Activated T-cell treated with anti-CD3 and anti-CD28 coated beads, Interleukin-2, amount 50 U/mL, for 72 hours (primary cell): ENCODE measurements at places on chromosomes 2 and 18. TPM values are rescaled to one million over a fixed set of nuclear protein-coding genes. Genes with fewer than 3 reads are reported as not detected.

- H3K27me3 ChIP-seq: no peaks in the 10 kb centered on the region
- H3K4me3 ChIP-seq: no peak overlapping the region
- H3K36me3 ChIP-seq: no peaks in the 10 kb centered on the region
- no peak for DNase-seq
Observed at GRCh38 chr2:172211512-172211911, 108.8 kb upstream of the DLX2 start.

- no peak overlapping the region for H3K27ac ChIP-seq
- H3K36me3 ChIP-seq: no peaks in the 10 kb centered on the region
- no peak overlapping the region for H3K4me3 ChIP-seq
- peaks cover 8% of the 10 kb centered on the region for H3K4me1 ChIP-seq
- no peak for DNase-seq
- H3K27me3 ChIP-seq: no peaks in the 10 kb centered on the region
Observed at GRCh38 chr2:103176294-103176915, 414.6 kb downstream of the TMEM182 start.

DNA sequence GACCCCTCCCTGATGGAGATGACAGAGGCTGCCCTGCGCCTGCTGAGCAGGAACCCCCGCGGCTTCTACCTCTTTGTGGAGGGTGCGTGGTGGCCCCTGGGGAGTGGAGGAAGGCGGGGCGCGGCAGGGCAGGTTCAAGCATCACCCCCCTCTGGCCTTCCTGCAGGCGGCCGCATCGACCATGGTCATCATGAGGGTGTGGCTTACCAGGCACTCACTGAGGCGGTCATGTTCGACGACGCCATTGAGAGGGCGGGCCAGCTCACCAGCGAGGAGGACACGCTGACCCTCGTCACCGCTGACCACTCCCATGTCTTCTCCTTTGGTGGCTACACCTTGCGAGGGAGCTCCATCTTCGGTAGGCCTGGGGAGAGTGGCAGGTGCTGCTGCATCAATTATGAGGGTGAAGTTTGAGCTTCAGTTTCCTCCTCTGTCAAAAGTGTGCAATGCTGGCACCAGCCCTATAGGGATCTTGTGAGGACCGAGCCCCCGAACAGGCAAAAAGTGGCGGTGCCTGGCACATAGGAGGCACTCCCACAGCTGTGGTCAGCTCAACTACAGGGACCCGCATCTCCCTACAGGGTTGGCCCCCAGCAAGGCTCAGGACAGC, 2.2 kb downstream of the ALPI start:
- H3K4me3 ChIP-seq: no peak overlapping the region
- DNase-seq: no peak
- no peaks in the 10 kb centered on the region for H3K4me1 ChIP-seq
- peaks cover 20% of the 10 kb centered on the region for H3K27me3 ChIP-seq
- no peak overlapping the region for H3K27ac ChIP-seq
- H3K36me3 ChIP-seq: no peaks in the 10 kb centered on the region

- H3K4me1 ChIP-seq: no peaks in the 10 kb centered on the region
- no peak overlapping the region for H3K27ac ChIP-seq
- H3K27me3 ChIP-seq: no peaks in the 10 kb centered on the region
- no peak for DNase-seq
Observed at GRCh38 chr2:217305882-217306281, 446.0 kb upstream of the TNP1 start.

GRCh38 chr18:65257149-65257548, 493.7 kb upstream of the CDH7 start:
- no peak overlapping the region for H3K27ac ChIP-seq
- no peaks in the 10 kb centered on the region for H3K36me3 ChIP-seq
- no peaks in the 10 kb centered on the region for H3K4me1 ChIP-seq
- H3K27me3 ChIP-seq: no peaks in the 10 kb centered on the region
- no peak for DNase-seq

DNA sequence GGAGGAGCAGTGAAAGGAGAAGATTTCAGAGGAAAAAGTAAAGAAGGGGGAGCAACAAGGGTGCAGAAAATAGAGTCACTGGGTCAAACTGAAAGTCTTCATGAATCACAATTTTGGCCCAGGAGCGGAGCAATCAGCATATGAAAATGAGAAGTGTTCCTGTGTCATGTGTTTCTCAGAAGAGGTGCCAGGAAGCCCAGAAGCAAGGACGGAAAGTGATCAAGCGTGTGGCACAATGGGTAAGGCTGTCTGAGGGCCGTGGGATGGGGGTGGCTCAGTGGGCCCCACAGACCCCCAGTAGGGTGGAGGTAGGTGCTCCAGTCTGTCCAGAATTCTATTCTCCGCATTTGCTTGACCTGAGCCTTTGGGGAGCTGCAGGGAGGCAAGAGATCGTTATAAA, 44.2 kb downstream of the SP140 start:
- peak; percentile 45 for DNase-seq
- peaks cover 58% of the 10 kb centered on the region for H3K36me3 ChIP-seq
- peak overlapping the region; percentile 96 for H3K27ac ChIP-seq
- no peaks in the 10 kb centered on the region for H3K27me3 ChIP-seq
- H3K4me1 ChIP-seq: peaks cover 51% of the 10 kb centered on the region

GRCh38 chr2:233022561-233022960, 9.5 kb upstream of the NGEF start:
- H3K4me3 ChIP-seq: no peak overlapping the region
- no peak for DNase-seq
- H3K4me1 ChIP-seq: no peaks in the 10 kb centered on the region
- no peak overlapping the region for H3K27ac ChIP-seq

- peak overlapping the region; percentile 56 for H3K4me3 ChIP-seq
- peak; percentile 24 for DNase-seq
- H3K4me1 ChIP-seq: peaks cover 56% of the 10 kb centered on the region
- H3K27ac ChIP-seq: peak overlapping the region; percentile 93
- peaks cover 10% of the 10 kb centered on the region for H3K36me3 ChIP-seq
- no peaks in the 10 kb centered on the region for H3K27me3 ChIP-seq
Observed at GRCh38 chr18:45962866-45963265, 4.3 kb downstream of the EPG5 start.

- no peaks in the 10 kb centered on the region for H3K4me1 ChIP-seq
- no peak for DNase-seq
- no peak overlapping the region for H3K27ac ChIP-seq
- H3K4me3 ChIP-seq: no peak overlapping the region
- H3K27me3 ChIP-seq: no peaks in the 10 kb centered on the region
Observed at GRCh38 chr2:183630964-183631363, 506.7 kb downstream of the NUP35 start.

DNA sequence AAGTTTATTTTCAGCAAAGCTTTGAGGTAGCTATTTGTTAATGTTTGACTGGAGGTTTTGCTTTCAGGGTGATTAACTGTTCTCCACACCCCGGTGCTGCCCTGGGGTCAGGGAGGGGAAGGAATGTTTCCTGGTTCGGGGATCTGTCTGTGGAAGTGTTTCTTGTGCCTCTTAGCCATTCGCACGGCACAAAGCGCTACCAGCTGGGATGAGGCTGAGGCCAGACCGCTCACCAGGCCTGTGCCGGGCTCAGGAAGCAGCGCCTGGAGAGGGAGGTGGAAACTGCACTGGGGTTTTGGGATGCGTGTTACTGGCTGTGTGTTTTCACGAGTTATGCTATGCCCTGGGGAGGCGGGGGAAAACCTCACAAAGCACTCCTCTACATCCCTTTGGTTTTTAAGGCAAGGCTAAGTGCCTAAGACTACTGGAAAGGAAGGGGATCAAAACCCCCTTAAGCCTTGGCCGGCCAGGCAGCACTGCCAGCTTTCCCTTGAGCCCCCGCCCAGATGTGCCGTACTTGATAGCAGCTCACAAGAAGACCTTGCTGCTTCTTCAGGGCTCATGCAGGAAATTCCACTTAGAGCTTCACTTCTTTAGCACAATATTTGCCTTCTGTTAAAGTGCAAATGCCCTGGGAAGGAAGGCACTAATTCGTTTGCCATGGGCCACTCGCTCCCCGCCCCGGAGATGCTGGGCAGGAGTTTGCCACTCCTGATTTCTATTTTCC, 65.7 kb upstream of the CNGA3 start:
- H3K4me3 ChIP-seq: no peak overlapping the region
- no peaks in the 10 kb centered on the region for H3K4me1 ChIP-seq
- H3K27me3 ChIP-seq: peaks cover 39% of the 10 kb centered on the region
- no peak for DNase-seq
- H3K36me3 ChIP-seq: no peaks in the 10 kb centered on the region

DNA sequence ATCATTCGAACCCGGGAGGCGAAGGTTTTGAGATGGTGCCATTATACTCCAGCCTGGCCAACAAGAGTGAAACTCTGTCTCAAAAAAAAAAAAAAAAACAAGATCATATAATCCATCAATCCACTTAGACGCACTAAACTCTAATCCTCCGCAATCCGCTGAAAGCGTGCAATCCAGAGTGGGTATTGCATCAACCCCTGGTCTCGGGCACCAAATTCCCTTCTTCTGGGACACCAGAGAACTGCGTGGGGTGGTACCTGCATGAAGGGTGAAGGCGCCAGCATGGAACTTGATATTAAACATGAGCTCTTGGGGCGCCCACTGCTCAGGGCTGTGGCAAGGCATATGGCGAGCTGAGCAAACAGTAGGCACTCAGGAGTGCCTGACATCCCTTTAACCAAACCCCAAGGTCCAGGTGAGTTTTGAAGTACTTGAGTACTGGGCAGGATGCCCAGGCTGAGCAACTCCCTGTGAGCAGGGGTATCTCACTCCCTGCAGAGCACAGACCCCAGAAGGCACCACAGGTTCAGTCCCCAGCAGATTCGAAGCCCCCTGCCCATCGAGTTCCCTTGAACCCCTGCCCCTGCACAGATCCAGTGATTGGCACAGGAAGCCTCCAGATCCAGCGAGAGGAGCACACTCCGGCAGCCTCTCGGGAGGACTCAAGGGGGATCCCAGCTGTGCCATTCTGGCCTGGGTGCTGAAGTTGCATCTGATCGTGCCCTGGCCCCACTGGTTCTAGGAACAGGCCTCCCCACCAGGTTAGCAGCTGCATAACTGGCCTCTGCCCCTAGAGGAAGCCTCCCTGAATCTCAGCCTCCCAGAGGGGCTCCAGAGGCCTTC, 8.0 kb downstream of the ALPI start:
- H3K27me3 ChIP-seq: peaks cover 36% of the 10 kb centered on the region
- H3K27ac ChIP-seq: no peak overlapping the region
- H3K4me3 ChIP-seq: no peak overlapping the region
- DNase-seq: no peak

- H3K27me3 ChIP-seq: no peaks in the 10 kb centered on the region
- no peak overlapping the region for H3K4me3 ChIP-seq
- DNase-seq: no peak
- peaks cover 7% of the 10 kb centered on the region for H3K4me1 ChIP-seq
Observed at GRCh38 chr2:168712053-168712452, 90.4 kb upstream of the NOSTRIN start.

GRCh38 chr2:42879913-42880737, 87.7 kb upstream of the HAAO start:
- H3K4me3 ChIP-seq: no peak overlapping the region
- peaks cover 30% of the 10 kb centered on the region for H3K4me1 ChIP-seq
- H3K27me3 ChIP-seq: no peaks in the 10 kb centered on the region
- no peak for DNase-seq

DNA sequence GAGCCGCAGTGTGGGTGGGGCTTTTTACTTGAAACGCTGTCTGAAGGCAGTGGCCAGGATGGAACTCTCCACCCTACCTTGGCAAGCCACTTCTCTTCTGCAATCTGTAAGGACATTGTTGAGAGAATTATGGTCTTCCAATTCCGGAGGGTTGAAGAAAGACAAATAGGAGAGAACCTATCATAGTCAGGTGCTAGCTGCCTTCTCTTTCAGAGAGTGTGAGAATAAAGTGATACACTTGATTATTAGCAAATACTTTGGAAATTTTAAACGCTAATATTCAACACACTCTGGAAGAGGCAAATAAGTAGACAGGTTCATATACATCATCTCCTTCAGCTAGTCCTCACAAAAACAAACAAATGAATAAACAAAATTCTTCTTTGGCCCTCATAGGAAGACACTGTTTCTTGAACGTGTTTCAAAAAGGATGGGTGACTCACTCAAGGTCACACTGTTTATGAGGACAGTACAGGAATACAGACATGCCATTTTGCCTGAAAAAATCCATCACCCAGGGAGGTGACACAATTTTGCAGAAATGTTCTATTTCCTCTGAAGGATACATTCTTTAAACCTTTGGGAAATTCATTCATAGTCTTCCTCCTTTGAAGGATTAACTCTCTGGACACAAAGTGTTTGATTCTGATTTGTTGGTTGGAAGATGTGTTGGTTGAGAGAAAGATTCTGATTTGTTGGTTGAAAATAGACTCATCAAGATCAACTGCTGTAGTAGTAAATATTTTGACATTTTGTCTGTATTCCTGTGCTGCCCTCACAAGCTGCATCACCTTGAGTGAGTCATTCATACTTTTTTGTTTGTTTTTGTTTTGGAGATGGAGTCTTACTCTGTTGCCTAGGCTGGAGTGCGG, 2.2 kb upstream of the IL1RN start:
- no peaks in the 10 kb centered on the region for H3K36me3 ChIP-seq
- H3K4me3 ChIP-seq: peak overlapping the region; percentile 64
- H3K27ac ChIP-seq: no peak overlapping the region

DNA sequence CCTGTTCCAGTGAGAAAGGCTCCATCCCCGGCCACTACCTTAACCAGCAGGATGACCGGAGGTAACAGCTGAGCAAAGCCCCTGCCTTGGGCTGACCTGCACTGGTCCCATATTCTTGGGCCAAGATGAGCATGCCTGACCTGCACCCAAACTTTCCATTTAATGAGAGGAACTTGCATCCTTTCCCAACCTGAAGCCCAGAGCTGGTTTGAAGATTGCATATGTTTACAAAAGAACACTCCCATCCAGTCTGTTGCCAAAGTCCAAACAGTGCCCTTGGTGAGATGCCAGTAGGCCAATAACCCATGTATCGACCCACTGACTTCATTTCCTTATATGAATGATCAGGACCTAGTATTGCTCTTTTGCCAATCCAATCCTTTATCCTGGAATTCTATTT, 5.5 kb upstream of the NPAS2 start:
- no peak overlapping the region for H3K27ac ChIP-seq
- H3K36me3 ChIP-seq: peaks cover 3% of the 10 kb centered on the region
- no peak for DNase-seq
- peaks cover 16% of the 10 kb centered on the region for H3K27me3 ChIP-seq
- H3K4me3 ChIP-seq: peak overlapping the region; percentile 30
- peaks cover 41% of the 10 kb centered on the region for H3K4me1 ChIP-seq

GRCh38 chr2:19230626-19231025, 127.8 kb downstream of the OSR1 start:
- H3K4me1 ChIP-seq: no peaks in the 10 kb centered on the region
- no peak overlapping the region for H3K4me3 ChIP-seq
- no peaks in the 10 kb centered on the region for H3K36me3 ChIP-seq
- DNase-seq: no peak

GRCh38 chr2:237591141-237591881, 777 bp upstream of the RAB17 start:
- no peak overlapping the region for H3K4me3 ChIP-seq
- no peaks in the 10 kb centered on the region for H3K36me3 ChIP-seq
- no peak overlapping the region for H3K27ac ChIP-seq
- peaks cover 11% of the 10 kb centered on the region for H3K4me1 ChIP-seq
- peaks cover 9% of the 10 kb centered on the region for H3K27me3 ChIP-seq

- H3K4me3 ChIP-seq: no peak overlapping the region
- no peaks in the 10 kb centered on the region for H3K27me3 ChIP-seq
- peaks cover 32% of the 10 kb centered on the region for H3K4me1 ChIP-seq
- H3K27ac ChIP-seq: no peak overlapping the region
Observed at GRCh38 chr2:157339965-157340655, 14.5 kb upstream of the ERMN start.

ASPRV1 gene
- total RNA-seq: 1.0 TPM

AFF3 gene
- 0.39 TPM for total RNA-seq

TEX51 gene
- not detected for total RNA-seq

FSIP2 gene
- total RNA-seq: 0.19 TPM

HOXD4 gene
- total RNA-seq: not detected

DES gene
- total RNA-seq: 0.10 TPM

TCF7L1 gene
- total RNA-seq: 0.16 TPM

MFSD2B gene
- total RNA-seq: 0.24 TPM

MC5R gene
- not detected for total RNA-seq

CD207 gene
- total RNA-seq: not detected

GDF7 gene
- 0.07 TPM for total RNA-seq

UGT1A3 gene
- not detected for total RNA-seq

SERPINB7 gene
- not detected for total RNA-seq
